ENCODE measurements at places on chromosomes 1 and 21. TPM values are rescaled to one million over a fixed set of nuclear protein-coding genes. Genes with fewer than 3 reads are reported as not detected.
A peak's percentile ranks its signal among the peaks of the same experiment; 100 is the strongest.

- no peaks in the 10 kb centered on the region for H3K4me1 ChIP-seq
- no peak overlapping the region for H3K4me3 ChIP-seq
- DNase-seq: no peak
- no peaks in the 10 kb centered on the region for H3K27me3 ChIP-seq
- no peaks in the 10 kb centered on the region for H3K36me3 ChIP-seq
These were observed 17.0 kb upstream of the TMEM54 start for GRCh38 chr1:32918179-32918578.

GRCh38 chr1:154220970-154221277, 169 bp downstream of the UBAP2L start:
- H3K27ac ChIP-seq: peak overlapping the region; percentile 99
- no peaks in the 10 kb centered on the region for H3K27me3 ChIP-seq
- H3K4me1 ChIP-seq: peaks cover 29% of the 10 kb centered on the region
- DNase-seq: no peak
- peaks cover 36% of the 10 kb centered on the region for H3K36me3 ChIP-seq

KCNH1 gene
- not detected for total RNA-seq

DNA sequence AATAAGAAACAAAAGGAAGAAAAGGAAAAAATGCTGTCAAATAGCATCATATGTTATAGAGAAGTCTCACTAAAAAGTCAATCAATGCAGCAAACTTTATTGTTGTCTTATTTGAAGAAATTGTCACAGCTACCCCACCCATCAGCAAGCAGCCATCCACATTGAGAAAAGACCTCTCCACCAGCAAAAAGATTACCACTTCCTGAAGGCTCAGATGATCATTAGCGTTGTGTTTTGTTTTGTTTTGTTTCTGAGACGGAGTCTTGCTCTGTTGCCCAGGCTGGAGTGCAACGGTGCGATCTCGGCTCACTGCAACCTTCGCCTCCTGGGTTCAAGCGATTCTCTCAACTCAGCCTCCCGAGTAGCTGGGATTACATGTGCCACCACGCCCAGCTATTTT, 29.0 kb downstream of the ATP2B4 start:
- no peak for DNase-seq
- H3K4me3 ChIP-seq: no peak overlapping the region
- no peak overlapping the region for H3K27ac ChIP-seq
- no peaks in the 10 kb centered on the region for H3K27me3 ChIP-seq

IL12RB2 gene
- 0.26 TPM for total RNA-seq

DNA sequence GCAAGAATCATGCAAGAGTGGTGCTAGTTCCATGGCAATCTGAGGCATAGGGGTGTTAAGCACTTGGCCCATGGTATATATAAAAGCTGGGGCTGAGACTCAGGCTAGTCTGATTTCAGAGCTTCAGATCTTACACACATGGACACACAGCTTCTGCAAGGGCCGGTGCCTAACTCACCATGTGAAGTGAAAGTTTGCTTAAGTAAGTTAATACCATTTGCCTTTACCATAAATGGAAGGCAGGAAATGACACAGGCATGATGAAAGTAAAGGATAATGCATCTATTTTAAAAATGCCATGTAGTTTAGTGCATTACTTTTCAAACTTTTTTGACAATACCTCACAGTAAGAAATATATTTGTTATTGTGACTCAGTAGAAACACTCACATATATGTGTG, 122.6 kb downstream of the KCNJ6 start:
- DNase-seq: no peak
- no peak overlapping the region for H3K27ac ChIP-seq
- no peaks in the 10 kb centered on the region for H3K4me1 ChIP-seq
- no peaks in the 10 kb centered on the region for H3K27me3 ChIP-seq
- H3K4me3 ChIP-seq: no peak overlapping the region
- H3K36me3 ChIP-seq: no peaks in the 10 kb centered on the region

- H3K27me3 ChIP-seq: no peaks in the 10 kb centered on the region
- no peak overlapping the region for H3K4me3 ChIP-seq
- H3K36me3 ChIP-seq: no peaks in the 10 kb centered on the region
- no peaks in the 10 kb centered on the region for H3K4me1 ChIP-seq
These were observed 415.4 kb downstream of the TTLL7 start for GRCh38 chr1:83583351-83584014.

DNA sequence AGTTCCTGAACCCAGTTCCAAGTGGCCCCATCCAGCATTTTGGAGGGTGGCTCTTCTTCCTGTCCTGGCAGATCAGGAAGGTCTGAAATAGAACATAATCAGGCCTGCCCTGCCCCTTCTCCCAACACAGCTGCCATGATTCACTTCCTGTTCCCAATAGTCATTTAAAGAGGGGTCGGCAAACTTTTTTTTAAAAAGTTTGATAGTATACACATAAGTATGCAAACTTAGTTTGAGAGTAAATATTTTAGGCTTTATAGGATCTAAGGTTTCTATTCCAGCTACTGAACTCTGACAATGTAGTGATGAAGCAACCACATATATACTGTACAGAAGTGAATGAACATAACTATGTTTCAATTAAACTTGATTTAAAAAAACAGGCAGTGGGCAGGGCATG, 66.4 kb downstream of the LUZP1 start:
- peaks cover 46% of the 10 kb centered on the region for H3K4me1 ChIP-seq
- no peak overlapping the region for H3K4me3 ChIP-seq
- H3K27ac ChIP-seq: peak overlapping the region; percentile 63
- H3K27me3 ChIP-seq: no peaks in the 10 kb centered on the region
- peak; percentile 57 for DNase-seq

RPE65 gene
- total RNA-seq: not detected

DNA sequence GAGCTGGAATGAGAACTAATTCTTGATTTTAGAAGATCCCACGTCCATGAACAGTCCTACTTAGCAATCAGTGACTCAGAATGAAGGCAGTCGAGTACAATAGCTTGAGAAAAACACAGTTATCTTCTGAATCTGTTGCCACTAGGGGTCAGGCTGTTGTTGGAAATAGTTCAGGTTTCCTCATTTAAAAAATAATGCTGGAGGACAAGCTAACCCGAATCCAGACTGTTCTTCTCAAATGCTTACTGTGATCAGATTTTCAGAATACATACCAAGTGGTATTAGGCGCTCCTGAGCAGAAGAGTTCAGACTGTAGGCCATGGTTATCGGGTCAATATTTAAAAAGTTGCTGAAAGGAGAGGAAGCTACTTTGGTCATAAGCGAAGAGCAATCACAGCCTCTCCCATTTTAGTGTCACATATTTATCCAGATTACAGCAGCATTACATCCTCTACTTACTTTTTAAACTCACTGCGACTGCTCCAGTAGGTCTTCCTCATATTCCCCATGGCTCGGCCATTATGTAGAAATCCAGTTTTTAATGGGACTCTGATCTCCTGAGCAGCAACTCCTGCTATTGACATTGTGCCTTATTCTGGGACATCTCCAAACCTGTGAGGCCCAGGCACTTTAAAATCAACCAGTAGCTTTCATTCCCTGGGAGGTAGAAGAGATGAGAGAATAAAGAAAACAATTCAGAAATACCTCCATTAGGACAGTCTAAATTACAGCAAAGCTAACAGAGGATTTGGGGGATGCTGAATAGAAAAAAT, 10.9 kb downstream of the ERRFI1 start:
- H3K27ac ChIP-seq: peak overlapping the region; percentile 99
- H3K4me3 ChIP-seq: peak overlapping the region; percentile 99
- DNase-seq: no peak
- H3K27me3 ChIP-seq: no peaks in the 10 kb centered on the region

DNA sequence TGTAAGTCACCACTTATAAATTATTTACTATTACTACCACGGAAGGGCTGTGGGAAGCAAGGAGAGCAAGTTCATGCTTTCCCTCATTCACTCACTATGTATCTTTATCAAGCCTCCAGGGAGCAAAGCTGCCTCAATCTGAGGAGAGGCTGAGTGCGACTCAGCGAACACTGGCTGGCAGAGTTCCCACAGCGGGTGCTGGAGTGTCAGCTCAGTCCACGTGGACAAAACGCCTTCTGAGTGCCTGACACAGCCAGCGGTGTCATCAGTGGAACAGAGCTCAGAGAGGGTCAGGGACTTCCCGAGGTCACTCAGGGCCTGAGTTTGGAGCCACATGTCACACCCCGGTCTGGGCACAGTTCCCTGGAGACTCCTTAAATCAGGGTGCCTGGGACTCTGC, 16.9 kb downstream of the MATN1 start:
- no peak for DNase-seq
- H3K4me3 ChIP-seq: no peak overlapping the region
- H3K36me3 ChIP-seq: no peaks in the 10 kb centered on the region
- no peaks in the 10 kb centered on the region for H3K27me3 ChIP-seq
- H3K27ac ChIP-seq: no peak overlapping the region

GRCh38 chr1:156492591-156493080, 7.9 kb downstream of the MEF2D start:
- no peaks in the 10 kb centered on the region for H3K36me3 ChIP-seq
- H3K27ac ChIP-seq: no peak overlapping the region
- H3K27me3 ChIP-seq: no peaks in the 10 kb centered on the region
- no peak overlapping the region for H3K4me3 ChIP-seq

DNA sequence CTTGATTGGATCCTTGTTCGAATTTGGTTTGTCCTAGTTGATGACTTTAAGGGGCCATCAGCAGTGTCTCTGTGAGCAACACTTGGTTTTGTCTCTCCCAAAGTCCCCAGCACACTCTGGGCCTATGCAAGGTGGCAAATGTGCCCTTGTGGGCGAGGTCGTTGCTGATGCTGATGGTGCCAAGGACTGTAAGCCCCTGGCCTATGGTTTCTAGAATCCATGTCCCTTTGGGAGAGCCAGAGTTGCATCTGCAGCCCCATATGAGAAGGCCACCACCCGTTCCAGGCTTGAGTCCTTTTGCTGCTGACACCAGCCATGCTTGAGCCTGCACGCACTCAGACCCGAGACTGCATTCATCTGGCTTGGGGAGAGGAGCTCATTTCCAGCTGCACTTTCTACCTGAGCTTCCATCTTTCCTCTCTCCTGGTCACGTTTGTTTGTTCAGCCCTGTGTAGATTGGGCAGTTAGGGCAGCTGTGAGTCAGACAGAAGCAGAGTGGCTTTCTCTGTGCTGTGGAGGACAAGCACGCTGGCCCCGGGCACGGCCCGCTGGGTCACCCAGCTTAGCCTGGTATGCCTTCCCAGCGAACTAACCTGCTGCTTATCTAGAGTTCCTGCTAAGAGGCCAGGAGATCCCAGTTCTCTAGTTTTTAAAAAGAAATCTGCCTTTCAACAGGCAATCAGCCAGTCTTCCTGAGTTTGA, 52.1 kb upstream of the CSF3R start:
- no peak overlapping the region for H3K27ac ChIP-seq
- no peak for DNase-seq
- no peak overlapping the region for H3K4me3 ChIP-seq

DNA sequence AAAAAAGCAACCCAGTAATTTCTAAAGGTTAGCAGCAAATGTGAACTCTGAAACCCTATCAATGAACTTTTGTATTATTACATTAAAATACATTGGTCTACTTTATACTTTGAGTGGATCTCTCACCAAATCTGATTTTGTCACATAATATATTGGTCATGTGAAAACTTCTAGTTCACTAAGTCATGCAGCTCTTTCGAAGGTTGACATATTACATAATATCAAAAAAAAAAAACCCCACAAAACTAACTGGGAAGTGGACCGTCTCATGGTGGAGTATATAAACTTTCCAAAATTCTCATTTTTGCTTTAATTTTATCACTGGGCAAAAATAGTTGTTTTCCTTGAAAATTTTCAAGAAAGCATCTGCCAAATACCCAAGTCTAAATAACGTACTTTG, 50.4 kb downstream of the GATAD2B start:
- H3K27me3 ChIP-seq: no peaks in the 10 kb centered on the region
- no peak for DNase-seq
- no peaks in the 10 kb centered on the region for H3K4me1 ChIP-seq

- no peak overlapping the region for H3K27ac ChIP-seq
- DNase-seq: no peak
- H3K4me1 ChIP-seq: no peaks in the 10 kb centered on the region
These were observed 37.9 kb downstream of the LHX4 start for GRCh38 chr1:180267761-180268555.

UMODL1 gene
- total RNA-seq: 0.18 TPM

KIRREL1 gene
- total RNA-seq: 145 TPM

UAP1 gene
- 97.7 TPM for total RNA-seq

- no peak overlapping the region for H3K27ac ChIP-seq
- no peaks in the 10 kb centered on the region for H3K4me1 ChIP-seq
- H3K36me3 ChIP-seq: no peaks in the 10 kb centered on the region
- H3K4me3 ChIP-seq: no peak overlapping the region
- no peak for DNase-seq
These were observed 9.1 kb upstream of the RUNX3 start for GRCh38 chr1:24939040-24939674.

All from Panc1 (cell line).